ENCODE measurements at places on chromosomes 6 and 20.

DNA sequence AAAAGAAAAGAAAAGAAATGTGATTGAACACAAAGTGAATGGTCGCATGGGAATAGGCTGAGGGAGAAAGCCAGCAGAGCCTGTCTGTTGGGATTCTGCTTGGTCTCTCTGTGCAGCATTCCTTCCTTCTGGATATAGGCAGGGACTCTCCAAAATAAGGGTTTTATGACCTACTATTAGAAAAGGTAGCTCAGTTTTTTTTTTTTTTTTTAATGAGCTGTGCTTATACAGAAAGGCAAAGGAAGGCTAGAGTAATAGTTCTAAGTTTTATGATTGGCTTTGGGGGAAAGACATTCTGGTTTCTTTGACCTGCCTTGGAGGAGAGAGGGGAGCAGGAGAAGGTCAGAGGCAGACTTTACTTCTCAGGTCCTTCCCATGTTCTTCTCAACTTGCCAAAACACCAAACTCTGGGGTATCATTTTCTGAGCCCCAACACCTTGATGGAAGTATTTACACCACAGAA is 18.8 kb upstream of the IER3 start:
- no peak for DNase-seq

GRCh38 chr6:52286798-52287432 is 2.4 kb upstream of the MCM3 start:
- peak; percentile 51 for DNase-seq

DNA sequence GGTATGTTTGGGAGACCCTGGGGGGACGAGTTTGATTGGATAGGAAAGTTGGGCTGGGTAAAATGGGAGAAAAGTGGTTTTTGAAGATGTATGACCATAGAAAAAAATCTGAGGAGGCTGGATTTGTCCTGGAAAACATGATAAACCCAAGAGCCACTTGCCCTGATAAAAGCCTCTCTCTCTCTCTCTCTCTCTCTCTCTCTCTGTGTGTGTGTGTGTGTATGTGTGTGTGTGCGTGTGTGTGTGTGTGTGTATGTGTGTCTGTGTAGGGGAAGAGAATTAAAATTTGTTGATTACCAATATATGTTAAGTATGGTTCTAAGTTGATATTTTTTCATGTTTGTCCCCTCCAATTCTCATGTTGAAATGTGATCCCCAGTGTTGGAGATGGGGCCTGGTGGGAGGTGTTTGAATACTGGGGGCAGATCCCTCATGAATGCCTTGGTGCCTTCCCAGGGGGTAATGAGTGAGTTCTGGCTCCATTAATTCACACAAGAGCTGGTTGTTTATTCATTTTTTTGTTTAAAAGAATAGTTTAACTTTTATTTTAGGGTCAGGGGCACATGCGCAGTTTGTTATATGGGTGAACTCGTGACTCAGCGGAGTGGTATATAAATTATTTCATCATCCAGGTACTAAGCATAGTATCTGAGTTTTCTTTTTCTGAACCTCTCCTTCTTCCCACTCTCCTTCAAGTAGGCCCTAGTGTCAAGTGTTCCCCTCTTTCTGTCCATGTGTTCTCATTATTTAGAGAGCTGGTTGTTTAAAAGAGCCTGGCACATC is 208.8 kb downstream of the TFAP2B start:
- DNase-seq = no peak

GRCh38 chr20:40319741-40320516 is 369.1 kb downstream of the MAFB start:
- DNase-seq = no peak

DNA sequence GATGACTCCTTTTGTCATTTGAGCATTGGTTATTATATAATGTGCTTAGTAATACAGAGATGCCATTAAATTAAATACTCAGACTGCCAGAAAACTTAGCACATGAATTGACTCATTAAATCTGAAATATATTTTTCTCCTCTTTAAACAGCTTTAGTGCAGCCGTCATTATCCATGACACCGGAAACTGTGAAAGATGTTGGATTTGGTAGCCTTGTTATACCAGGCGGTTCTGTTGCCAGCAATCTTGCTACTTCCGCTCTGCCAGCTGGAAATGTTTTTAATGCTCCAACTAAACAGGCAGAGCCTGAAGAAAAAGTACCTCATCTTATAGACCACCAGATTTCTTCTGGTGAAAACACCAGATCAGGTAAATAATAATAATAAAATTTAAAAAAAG is 97.6 kb downstream of the SCAF8 start:
- no peak for DNase-seq

GRCh38 chr6:27864906-27865849 is 47.0 kb downstream of the OR2B2 start:
- peak; percentile 91 for DNase-seq

Data from CD4-positive, alpha-beta memory T cell (primary cell).